RWPE2 (cell line): ENCODE measurements at places on chromosomes 12 and 14.

DNA sequence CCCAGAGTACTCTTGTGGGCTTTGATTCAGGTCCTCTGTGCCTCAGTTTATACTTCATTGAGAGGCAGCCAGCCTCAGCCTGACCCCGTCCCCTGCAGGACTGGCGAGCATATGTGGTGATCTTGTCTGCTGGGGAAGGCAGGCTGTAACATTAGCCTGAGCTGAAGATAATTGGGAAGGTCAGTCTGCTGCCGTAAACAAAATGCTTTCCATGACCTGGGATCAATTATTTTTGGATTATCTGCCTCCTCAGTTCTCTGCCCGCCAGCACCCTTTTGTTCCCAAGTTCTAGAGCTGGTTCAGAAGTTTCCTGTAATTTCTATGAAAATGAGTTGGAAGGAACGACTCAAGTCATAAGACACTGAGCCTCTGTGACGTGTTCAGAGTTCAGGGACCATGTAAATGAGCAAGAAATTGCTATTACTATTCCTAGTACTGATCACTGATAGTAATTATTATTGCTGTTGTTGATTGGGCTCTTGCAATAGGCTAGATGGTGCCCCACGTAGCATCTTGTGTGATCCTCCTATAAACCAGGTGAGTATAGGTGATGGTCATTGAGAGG, 4.5 kb downstream of the ORAI1 start:
- no peak for DNase-seq

- no peak for DNase-seq
Observed at GRCh38 chr12:32107359-32108267, 966 bp downstream of the BICD1 start.

GRCh38 chr12:7136071-7136470, 5.9 kb downstream of the CLSTN3 start:
- no peak for DNase-seq

- DNase-seq = no peak
Observed at GRCh38 chr14:39184628-39185255, 9.7 kb downstream of the PNN start.

DNA sequence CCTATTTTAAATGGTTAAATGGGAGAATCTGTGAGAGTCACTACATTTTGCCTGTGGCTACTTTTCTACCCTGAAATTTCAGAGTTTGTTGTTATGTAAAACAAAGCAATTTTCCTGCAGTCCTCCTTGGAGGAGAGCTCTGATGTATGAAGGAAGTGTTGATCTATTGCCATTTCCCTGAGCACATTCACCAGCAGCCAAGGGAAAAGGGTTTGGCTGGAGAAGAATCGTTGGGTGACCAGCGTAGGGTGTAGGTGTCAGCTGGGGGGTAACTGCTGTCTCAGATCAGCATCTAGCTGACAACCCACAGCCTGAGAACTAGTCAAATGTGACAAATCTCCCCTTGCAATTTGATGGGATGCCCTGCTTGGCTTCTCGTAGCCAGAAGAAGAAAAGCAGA, 230.5 kb downstream of the PDZRN4 start:
- no peak for DNase-seq

DNA sequence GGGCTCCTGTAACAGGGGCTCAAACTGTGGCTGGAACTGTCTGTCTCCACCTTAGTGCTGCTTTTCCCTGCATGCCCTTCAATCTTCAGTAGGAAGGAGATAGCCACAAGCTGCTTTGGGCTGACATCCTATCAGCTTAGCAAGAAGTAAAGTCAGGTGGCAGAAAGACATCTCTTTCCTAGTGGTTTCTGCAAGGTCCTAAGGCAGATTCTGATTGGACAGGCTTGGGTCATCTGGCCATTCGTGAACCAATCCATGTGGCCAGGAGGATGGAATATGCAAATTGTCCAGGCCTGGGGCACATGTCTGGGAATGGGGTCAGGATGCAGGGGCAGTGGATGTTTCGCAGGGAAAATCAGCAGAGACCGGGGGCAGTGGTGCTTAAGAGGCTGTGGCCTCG, 5.2 kb downstream of the RITA1 start:
- DNase-seq = no peak

DNA sequence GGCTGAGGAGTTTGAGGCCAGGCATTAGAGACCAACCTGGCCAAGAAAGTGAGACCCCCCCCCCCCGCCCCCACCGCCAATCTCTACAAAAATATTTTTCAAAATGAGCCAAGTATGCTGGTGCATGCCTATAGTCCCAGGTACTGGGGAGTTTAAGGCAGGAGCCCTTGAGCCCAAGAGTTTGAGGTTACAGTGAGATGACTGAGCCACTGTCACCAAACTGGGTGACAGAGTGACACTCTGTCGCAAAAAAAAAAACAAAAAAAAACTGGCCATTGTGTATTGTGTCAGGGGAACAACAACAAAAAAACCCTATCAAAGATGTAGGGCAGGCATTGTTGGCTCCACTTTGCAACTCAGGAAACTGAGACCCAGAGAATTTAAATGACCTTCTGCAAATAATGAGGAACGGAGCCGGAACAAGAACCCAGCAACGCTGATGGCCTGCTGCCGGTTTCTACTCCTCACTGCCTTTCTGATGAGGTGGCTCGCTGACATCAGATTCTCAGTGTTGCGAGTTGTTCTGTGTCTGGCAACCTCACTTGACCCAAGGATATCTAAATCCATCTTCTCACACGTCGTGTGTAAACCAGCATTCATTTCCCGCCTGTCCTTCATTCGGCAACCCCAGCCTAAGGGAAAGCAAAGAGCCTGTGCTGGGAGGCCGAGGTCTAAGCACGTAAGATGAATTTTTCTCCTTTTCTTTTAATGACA, 195.2 kb upstream of the CRY1 start:
- no peak for DNase-seq

- DNase-seq = no peak
Observed at GRCh38 chr12:26666286-26666685, 166.7 kb downstream of the ITPR2 start.

GRCh38 chr12:116165036-116165425, 112.5 kb downstream of the MED13L start:
- DNase-seq = no peak

GRCh38 chr12:108831309-108831991, 25.9 kb downstream of the SSH1 start:
- DNase-seq = no peak
